NCI-H1092 treated with DMSO at 0.1 percent for 48 hours (cell line): ENCODE measurements at places on chromosomes 3 and 15.
A peak's percentile ranks its signal among the peaks of the same experiment; 100 is the strongest.

- DNase-seq = no peak
These were observed 46.0 kb downstream of the ERC2 start for GRCh38 chr3:56422316-56422715.

DNA sequence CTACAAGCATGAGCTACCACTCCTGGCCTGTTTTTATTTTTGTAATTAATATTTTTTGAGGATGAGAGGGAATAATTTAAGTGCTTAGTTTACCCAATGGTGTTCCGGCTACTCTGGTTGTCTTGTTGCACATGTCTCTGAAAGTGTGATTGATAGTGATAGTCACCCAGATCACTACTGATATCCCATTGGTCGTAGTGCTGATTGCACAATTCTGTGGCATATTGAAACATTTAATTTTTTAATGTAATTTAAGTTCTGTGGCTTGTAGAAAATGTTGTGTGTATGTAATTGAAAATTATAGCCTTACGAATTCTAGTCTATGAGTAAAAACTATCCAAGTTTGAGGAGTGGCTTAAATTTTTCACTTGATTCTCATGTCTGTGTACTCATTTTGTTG lies 11.9 kb downstream of the ARIH2 start:
- no peak for DNase-seq

GRCh38 chr3:34405159-34405558 lies 606.7 kb downstream of the PDCD6IP start:
- DNase-seq = peak; percentile 30

DNA sequence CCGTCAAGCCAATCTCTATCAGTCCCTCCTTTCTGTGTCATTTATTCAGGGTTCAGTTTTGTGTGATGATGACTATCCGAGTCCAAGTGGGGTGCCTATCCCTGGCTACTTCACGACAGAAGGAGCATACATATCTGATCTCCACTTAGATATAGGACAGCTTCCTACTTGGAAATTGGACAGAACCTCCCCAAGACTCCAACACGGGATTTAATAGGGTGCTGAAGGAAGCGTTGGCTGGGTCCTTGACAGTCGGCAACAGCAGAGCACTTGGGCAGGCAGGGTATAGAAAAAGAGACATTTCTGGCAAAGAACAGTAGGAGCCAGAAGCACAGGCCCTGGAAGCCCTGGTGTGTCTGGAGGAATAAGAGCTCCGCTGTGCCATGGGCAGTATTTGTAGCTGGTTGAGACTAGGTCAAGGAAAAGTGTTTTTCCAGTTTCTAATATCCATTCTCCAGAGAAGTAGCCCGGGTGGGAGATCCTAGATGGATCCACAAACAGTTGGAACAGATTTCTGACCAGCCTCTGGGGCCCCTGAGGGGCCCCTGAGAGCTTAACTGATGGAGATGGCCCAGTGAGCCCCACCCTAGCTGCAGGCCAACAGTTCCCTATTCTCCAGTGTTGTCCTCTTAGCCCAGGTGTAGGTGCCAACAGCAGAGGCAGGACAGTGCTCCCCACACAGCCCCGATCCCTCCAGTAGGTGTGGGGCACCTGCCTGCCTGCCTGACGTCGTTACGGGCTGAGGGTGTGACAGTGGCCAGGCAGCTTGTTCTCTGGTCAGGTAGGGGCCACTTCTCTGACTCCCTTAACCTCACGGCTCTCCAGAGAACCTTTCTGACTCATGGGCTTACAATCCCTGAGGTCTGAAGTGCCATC lies 130.8 kb downstream of the CHCHD6 start:
- no peak for DNase-seq

DNA sequence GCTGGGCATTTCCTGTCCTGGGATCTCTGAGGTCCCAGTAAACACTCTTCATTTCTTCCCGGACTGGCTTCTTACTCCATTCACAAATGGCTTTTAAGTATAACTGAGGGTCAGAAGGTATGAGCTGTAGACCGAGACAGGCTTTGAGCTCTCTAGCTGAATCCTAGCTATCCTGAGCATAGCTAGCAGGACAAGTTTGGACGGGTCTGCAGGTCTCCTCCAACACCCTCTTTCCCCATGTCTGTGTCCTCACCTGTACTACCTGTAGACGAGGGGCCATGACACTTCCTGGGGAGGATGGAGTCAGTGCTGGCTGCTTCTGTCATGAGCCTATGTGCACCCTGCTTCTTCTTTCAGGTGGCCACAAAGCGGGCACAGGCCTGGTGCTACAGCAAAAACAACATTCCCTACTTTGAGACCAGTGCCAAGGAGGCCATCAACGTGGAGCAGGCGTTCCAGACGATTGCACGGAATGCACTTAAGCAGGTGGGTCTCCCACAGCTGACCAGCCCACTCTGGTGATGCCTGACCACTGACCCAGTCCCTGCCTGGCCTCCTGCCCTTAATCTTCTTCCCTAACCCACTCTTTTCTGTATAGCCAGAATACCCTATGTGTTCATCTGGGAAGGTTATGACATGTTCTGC lies 72.1 kb upstream of the ACAD9 start:
- DNase-seq = no peak

DNA sequence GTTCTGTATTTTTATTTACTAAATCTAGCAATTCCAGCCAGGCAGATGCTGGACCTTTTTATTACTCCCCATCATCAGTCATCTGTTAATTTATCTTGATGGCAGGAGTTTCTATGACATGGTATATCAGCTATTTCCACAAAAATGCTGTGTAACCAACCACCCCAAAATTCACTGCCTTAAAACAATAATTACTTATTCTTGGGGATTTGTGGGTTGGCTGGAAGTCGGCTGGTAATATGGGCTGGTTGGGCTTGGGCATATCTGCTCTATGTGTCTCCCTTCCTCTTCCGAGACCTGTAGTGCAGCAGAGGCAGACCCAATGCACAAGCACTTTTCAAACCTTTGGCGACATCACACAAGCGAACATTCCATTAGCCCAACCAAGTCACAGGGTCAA lies 92.1 kb upstream of the UBE2E1 start:
- no peak for DNase-seq

- no peak for DNase-seq
These were observed 19.4 kb downstream of the VILL start for GRCh38 chr3:38009807-38010591.

- DNase-seq = no peak
These were observed 17.3 kb downstream of the MRPS11 start for GRCh38 chr15:88484682-88485331.

GRCh38 chr15:94228611-94229010 lies 2.8 kb upstream of the MCTP2 start:
- no peak for DNase-seq

- no peak for DNase-seq
These were observed 625.2 kb upstream of the GBE1 start for GRCh38 chr3:82386647-82387046.

DNA sequence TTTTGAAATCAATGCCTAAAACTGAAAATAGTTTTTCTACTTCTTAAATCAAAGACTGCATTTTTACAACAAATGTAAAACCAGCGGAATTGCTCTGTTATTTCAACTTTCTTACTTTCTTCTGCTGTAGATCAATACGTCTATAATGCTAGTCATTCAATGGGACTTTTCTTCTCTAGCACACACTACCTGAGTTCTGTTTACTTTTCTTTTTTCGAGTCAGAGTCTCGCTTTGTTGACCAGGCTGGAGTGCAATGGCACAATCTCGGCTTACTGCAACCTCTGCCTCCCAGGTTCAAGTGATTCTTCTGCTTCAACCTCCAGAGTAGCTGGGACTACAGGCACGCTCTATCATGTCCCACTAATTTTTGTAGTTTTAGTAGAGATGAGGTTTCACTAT lies 40.7 kb upstream of the KIF23 start:
- DNase-seq = no peak

- DNase-seq = no peak
These were observed 30.4 kb upstream of the CLK3 start for GRCh38 chr15:74585191-74585590.

DNA sequence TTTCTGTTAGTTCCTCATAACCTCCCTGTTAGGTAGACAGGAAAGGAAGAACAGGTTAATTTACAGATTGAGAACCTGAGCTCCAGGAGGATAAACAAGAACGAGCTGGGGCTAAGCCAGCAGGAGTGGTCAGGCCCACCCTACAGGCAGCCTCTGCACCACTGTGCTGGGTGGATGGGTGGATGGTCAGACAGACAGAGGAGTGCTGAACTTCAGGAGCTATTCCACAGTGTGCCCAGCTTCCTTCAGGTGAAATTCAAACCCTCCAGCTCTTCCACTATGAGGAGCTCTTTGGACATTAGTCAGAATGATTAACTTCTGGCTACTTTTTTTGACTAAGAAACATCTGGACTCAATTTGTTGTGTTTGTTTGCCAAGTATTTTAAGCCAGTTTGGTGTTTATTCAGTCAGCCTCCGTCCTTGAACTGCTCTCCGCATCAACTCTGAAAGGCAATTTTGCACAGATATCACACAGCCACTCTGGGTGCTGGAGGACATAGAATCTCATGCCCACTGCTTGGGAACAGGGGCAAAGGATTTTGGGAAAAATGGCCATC lies 361.9 kb downstream of the CLSTN2 start:
- no peak for DNase-seq

DNA sequence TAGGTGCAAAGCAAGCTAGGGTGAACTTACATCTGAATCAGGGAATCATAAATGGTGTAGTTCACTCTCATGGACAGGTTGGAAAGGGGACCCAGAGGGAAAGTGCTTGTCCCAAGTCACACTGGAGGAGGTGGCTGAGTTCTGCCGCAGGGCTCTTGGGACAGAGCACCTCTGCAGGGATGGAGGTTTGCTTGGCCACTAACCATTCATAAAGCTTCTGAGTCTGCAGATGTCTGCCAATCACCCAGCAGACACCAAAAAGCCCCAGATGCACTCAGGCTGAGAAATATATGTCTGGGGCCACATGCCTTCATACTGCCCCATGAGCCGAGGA lies 17.9 kb upstream of the RTP2 start:
- no peak for DNase-seq

DNA sequence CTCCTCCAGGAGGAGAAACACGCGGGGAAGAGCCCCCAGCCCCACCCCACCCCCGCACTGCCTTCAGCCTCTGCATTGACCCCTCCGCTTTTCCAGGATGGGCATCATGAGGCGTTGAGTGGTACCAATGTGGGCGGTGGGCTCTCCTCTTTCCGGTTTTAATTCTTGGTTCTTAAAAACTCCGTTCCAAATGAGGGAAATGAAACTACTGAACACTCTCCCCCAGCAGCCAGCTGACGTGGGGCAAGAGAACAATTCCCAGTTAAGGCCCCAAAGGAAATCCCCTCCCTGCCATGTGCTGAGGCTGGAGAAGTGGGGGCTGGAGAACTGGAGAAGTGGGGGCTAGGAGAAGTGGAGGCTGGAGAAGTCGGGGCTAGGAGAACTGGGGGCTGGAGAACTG lies 5.3 kb upstream of the NRROS start:
- DNase-seq = no peak

GRCh38 chr3:26293329-26293844 lies 329.2 kb upstream of the LRRC3B start:
- DNase-seq = no peak

- DNase-seq = no peak
These were observed 217.8 kb downstream of the CHST2 start for GRCh38 chr3:143337387-143337786.
